ENCODE measurements at places on chromosomes 6 and 20. TPM values are rescaled to one million over a fixed set of nuclear protein-coding genes. Genes with fewer than 3 reads are reported as not detected.

The LST1 gene
- 5.5 TPM for total RNA-seq

The TBC1D32 gene
- total RNA-seq = 3.9 TPM

The CDH26 gene
- 1.6 TPM for total RNA-seq

The COL9A3 gene
- 2.7 TPM for total RNA-seq

The SYNCRIP gene
- total RNA-seq = 55.7 TPM

The LTB gene
- not detected for total RNA-seq

The PSORS1C2 gene
- not detected for total RNA-seq

The ALDH8A1 gene
- 0.19 TPM for total RNA-seq

The GGTLC1 gene
- not detected for total RNA-seq

GRCh38 chr20:54173653-54174456, at the start of gene CYP24A1:
Gene CYP24A1, minus strand, starts transcription at chr20:54173986. Its CDS starts 407 bp downstream, at chr20:54173579.
- no peak for DNase-seq

DNA sequence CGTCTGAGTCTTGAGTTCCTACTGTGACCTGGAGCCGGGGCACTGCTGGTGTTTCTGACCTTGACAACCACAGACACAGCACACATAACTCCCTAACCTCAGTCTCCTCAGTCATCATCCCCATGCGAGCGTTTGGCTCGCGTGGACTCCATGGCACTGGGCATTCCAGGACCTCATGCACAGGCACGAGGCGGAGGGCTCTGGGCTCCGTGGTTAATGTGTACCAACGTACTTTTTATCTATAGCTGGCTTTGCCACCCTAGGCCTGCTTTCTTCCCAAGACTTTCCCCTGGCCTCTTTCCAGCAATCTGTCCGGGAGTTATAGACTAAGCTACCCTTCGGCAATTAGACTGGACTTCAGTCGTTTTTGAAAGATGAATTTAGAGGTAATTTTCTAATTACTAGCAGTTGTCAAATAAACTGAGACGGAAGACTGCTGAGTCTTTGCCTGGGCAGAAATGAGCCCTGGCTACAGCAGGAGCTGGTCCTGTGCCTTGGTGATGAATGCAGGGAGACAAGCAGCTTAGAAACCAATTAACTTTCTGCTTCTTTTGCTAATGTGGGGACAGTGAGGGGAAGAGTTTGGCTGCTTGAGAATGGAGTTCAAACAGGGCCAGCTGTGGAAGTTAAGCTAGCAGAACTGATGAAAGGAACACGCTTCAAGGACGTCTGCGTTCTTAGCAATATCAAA, 16.1 kb upstream of the CTCFL start:
- no peak for DNase-seq

DNA sequence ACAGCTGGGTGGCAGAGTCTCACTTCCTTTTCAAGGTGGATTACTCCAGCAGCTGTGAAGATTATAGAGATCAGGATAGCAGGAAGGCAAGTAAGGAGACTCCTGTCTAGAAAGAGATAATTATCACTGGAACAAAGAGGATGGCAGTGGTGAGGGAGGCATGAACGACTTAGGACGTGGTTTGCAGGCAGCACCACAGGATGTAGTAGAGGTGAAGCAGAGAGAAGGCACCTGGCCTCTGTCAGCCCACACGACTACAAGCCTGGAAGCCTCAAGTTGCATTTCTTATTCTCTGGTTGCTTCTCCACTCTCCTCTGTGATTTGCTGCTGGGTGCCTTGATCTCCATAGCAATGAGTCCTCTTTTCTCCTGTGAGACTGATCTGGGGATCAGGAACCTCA, 62.7 kb downstream of the TSHZ2 start:
- no peak for DNase-seq

DNA sequence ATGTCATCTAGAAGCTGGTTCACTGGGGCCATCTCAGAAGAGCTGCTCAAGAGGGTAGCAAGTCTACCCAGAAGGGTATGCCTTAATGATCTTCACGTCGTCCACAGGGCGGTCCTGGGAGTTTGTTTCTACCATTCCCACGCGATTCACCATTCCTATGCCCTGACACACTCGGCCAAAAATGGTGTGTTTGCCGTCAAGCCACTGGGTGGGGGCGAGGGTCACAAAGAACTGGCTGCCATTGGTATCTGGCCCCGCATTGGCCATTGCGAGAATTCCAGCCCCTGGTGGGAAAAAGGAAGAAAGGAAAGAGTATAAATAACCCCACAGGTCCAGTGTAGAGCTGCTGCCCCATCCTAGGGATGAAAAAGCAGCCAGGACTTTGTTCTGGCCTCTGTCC, 16.5 kb upstream of the CPNE5 start:
- DNase-seq = no peak

DNA sequence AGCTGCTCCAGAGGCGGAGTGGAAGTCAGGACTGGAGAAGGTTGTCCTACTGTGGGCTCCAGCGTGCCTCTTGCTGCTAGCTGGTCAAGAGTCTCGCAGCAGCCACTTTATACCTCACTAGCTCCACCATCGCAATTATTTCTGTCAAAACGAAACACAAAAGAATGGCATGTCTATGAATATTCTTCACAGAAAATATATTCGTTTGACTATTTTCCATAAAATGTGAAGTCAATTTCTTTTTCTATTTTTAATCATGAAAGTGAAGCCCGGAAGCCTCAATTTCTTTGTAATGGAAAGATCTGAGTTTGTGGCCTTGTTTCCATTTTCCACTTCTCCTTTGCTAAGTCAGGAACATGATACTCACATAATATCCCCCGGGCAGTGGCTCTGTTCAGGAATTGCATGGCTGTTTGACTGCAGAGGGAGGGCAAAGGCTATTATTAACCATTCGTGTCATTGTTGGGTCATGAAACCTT, 51.7 kb downstream of the DTD1 start:
- no peak for DNase-seq

- DNase-seq = no peak
Observed at GRCh38 chr6:439641-440167, 48.2 kb downstream of the IRF4 start.

DNA sequence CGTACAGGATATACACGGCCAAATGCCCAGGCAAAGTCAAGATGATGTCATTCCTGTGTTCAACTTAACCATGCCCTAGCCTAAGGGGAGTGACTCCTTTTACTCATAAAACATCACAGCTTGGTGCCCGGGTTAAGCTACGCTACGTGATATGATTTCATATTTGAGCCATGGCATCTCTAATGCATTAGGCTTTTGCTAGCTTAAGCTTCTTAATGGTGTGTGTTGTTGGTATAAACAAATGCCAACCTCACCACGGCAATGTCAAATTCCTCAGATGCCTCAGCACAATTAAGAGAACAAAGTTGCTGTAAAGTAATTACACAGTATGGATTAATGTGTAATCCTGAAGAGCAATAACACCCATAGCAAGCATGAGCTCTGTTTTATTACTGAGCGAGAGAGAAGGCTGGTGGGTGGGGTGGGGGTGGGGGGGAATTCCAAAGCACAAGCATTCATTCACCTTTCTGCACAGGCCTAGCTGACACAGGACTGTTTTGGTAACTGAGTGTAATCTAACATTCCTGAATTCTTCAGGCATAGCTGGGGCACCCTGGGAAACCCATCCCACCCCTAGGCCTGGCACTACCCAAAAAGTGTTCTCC, 44.7 kb upstream of the CNKSR3 start:
- no peak for DNase-seq

- no peak for DNase-seq
Observed at GRCh38 chr6:53770780-53771249, 24.0 kb upstream of the LRRC1 start.

DNA sequence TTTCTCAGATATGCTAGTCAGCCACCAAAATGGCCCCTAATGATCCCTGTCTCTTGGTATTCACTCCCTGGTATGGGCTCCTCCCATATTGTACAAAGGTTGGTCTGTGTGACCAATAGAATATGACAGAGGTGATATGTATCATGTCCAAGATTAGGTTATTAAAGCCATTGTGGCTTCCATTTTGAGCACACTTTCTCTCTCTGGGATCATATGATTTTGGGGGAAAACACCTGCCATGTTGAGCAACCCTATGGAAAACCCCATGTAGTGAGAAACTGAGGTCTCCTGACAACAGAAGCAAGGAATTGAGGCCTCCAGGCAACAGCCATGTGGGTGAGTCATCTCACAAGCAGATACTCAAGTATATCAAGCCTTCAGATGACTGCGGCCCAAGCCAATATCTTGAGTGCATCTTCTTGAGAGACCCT, 7.1 kb upstream of the ZNF318 start:
- no peak for DNase-seq

DNA sequence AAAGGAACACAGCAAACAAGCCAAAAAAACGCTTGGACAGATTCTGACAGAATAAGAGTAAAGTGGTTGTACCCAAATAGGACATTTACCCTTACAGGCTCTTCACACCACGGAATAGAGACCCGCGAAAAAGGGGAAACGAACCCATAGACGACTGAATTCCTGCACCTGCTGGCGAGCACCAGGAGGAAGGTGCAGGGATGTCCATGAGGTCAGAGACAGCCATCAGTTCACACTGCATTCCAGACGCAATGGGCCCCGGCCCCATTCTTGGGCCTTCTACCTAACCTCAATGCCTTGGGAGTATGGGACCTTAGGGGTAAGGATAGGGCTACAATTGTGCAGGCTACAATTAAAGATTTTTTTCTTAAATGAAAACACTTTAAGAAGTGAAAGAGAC, 5.2 kb upstream of the DIDO1 start:
- DNase-seq = no peak

DNA sequence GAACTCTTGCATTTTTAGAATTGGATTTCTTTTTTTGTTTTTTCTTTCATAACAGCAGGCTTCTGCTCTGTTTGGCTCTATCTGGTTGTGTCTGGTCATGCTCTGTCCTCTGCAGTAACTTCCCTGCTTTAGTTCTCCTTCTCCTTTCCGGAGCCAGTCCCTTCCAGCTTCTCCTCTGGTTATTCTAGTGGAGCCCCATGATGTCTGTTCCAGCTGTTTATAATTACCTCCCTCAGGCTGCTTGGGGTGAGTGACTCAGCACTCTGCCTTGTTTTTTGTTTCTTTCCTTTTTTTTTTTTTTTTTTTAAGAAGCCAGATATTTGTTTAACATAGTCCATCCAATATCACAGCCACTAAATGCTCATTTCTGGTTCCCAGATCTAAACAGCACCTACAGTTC, 409.6 kb downstream of the MAFB start:
- DNase-seq = peak; percentile 42

Measured in Right ventricle myocardium superior (tissue), 1 donor.